ENCODE measurements at places on chromosomes 6 and 20.

DNA sequence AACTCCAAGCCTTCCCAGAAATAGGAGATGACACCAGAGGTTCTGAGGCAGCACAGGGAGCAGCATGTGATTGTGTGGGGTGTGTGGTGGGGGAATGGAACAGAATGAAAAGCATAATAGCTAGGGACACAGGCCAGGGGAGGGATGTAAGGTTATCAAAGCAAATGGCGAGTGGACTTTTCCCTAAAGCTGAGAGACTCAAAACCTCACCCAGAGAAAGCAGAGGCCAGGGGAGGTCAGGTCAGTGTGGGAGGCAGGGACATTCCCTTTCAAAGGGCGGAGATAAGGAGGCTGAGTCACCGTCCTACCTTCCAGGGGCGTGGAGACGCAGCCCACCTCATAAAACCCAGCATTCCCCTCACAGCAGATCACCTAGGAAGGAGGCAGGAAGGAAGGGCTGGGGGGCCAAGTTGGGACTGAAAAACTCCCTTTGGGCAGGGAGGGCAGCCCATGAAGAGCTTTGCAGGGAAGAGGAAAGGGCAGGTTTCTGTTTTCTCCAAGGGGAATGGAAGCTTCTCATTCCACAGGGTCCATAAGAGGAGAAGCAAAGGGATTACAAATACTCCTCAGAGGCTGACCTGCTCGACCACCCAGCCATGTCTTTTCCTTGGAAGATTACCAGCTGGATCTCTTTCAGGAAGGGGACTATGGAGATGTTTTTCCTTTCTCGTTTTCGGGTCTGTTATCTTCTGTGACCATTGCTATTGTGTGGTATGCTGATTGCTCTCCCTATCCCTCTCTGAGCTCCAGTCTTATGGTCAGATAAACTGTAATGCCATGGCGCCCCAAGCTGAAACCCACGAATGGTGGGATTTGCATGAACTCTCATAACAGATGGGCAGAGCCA lies 9.6 kb upstream of the LY6G5C start:
- DNase-seq = no peak

DNA sequence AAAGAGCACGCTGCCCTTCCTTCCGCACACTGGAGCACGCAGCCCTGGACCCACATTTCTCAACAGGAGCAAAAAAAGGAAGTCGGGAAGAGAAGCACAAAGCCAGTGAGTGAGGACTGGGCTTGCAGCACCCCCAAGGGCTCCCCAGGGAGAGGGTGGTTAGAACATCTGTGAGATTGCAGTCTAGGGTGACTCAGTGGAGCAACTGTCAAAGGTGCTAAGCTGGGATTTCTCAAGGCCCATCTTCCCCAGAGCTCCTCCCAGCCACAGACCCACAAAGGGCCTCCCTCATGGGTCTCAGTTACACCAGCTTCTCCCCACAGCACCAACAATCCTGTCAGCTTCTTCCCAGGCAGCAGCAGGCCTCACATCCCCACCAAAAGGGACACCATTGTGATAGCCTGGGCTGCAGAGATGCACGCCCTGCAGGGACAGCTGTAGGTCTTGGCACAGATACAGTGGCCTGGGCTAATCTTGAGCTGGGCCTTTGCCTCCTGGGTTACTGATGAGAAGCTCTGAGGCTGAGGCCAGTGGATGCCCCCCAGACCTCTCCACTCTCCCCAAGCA lies 39.6 kb upstream of the CD93 start:
- DNase-seq = no peak

GRCh38 chr6:91704531-91704930 lies 1117.7 kb upstream of the MAP3K7 start:
- no peak for DNase-seq

GRCh38 chr6:50087231-50087954 lies 37.7 kb upstream of the DEFB112 start:
- no peak for DNase-seq

DNA sequence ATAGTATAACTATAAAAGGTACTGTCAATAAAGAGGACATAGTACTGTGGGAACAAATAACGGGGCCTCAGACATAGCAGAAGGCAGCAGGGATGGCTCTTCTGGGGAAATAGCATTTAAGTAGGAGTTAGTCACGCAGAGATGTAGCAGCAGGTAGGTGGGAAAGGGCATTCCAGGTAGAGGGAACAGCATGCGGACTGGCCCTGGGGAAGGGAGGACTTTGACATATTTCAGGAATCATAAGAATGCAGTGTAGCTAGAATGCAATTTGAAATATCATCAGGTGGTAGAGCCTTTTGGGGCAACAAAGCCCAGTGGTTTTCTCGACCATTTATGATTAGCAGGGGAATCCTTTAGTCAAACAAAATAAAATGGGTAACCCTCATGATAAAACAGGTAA lies 191.1 kb downstream of the SLC24A3 start:
- no peak for DNase-seq

GRCh38 chr6:33836806-33837469 lies 33.1 kb upstream of the MLN start:
- DNase-seq = no peak

- DNase-seq = no peak
Measured at GRCh38 chr6:30759575-30760239, 15.4 kb upstream of the IER3 start.

DNA sequence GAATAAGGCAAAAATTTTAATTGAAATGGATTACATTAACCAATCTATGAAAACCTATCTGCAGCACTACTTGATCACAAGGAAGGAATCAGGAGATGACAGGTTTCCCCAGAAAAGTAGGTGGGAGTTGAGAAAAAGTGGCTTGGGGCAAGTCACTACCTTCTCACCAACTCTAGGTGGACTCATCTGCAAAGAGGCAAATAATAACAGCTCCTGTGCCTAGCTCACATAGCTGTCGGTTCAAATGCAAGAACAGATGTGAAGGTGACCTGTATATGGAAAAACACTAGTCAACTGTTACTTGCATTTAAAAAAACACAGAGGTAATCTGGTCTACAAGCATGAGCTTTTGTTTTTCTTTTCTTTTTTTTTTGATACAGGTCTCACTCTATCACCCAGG lies 67.2 kb downstream of the POPDC3 start:
- DNase-seq = no peak

DNA sequence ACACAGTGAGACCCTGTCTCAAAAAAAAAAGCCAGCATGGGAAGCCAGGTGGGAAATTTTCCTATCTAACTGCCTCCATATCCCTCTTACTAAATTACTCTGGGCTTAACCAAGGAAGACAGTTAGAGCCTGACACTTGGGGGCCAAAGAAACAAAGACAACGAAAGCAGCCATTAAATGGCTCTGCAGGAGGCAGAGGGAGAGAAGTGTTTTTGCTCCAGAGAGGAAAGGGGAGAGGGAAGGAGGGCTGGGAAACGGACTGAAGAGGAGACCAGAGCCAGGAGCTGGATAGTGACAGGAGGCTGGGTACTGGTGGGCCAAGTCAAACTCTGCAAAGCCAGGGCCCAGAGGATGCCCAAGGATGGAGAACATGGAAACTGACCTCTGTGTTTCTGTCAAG lies 10.7 kb upstream of the TGIF2 start:
- DNase-seq = no peak

DNA sequence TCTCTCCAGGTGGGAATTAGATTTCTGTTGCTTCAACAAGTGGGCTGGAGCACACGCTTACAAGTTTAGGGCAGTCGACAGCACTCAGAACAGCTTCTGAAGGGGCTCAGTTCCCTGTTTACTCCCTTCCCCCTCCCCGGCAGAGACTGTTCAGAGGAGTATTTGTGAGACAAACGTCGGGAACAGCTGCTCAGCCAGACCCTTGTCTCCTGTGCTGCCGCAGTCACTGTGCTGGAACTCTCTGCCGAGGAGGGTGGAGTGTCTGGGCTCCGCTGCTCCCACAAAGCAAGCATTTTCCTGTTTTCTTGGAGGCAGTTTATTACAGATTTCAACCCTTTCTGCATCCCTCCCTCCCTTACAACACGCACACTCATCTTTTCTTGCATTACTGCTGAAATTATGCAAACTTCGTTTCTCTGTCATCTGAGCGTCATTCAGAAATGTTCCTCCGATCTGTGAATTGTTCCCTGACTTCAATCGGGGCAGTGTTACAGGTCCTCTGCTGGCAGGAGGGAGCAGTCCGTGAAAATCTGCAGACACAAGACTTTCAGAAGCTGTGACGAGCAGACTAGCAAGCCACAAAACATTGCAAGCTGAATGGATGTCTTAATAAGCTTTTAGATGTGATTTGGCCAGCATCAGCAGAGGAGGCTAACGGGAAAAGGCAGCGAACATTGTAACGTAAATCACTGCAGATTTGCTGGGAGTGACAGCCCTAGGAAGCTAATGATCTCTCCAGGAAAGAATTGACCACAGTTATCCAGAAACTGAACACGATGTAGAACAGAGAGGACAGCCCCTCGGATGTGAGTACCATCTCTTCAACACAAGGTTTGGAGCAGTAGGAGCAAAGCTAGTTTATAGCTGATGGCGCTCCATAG lies 76.2 kb downstream of the LYRM2 start:
- DNase-seq = no peak

DNA sequence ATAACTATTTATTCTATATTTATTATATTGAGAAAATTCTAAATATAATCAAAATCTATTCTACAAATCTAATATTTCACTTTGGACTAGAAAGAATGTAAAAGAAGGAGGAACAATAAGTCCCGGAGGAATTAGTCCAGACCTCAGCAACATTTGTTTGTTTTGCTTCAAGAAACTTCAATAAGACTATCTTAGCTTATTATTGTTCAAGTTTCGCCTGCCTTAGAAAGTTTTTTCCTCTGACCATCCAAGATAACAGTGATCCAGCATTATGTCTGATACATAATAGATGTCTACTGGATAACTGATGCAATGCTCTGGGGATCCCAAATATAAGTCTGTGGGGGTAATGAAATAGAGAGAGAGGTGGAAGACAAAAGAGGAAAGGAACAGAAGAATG lies 28.7 kb upstream of the NT5E start:
- DNase-seq = no peak

DNA sequence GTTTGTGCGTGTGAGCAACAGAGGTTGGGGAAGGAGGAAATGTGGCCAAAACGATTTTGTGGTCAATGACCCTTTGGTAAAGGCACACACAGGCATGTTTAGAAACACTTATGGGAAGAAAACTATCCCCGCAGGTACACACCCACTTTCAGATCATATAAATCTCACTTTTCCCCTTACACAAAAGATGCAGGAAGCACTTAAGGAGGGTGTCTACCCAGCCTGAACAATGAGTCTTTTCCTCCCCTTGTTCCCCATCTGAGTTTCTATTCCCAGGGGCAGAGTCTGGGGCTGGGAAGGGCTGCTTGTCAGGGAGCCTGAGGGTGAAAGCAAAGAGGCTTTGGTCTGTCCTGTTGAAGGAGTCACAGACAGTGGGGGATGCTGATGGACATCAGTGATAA lies 193.2 kb upstream of the SALL4 start:
- DNase-seq = no peak

DNA sequence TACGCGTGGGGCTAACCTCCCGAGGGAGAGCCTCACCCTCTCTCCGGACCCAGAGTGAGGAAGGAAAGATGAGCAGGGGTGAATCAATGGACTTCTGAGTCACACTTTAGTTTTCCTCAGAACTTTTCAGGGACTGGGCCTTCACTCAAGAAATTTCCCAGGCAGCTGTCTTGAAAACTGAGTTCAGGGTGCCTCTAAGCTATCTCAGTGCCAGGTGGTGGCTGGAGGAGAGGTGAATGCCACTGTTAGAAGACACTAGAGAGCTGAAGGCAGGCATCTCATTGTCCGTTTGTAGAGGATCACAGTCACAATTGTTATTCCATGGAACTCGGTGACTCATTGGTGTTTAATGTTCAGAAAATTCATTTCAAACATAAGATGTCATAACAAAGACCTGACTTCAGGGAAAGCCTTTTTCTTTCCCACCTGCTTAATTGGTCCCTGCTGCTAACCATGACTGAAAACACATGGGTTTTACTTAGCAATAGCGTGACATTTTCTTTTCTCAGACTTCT lies 5.3 kb upstream of the SERPINB6 start:
- no peak for DNase-seq

DNA sequence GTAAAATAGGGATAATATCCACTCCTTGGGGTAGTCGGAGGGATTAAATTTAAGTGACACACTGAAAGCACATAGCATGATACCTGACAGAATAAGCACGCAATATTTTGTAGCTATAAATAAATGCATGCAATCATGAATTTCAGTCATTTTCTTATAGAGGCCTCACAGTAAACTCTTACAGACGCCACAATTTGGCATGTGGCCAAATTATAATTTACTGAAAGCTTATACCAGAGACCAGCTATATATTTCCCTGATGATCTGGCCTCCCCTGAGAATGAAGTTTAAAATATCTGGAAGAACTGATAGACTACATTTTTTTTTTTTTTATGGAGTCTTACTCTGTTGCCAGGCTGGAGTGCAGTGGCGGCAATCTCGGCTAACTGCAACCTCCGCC lies 40.9 kb downstream of the QRSL1 start:
- DNase-seq = no peak

DNA sequence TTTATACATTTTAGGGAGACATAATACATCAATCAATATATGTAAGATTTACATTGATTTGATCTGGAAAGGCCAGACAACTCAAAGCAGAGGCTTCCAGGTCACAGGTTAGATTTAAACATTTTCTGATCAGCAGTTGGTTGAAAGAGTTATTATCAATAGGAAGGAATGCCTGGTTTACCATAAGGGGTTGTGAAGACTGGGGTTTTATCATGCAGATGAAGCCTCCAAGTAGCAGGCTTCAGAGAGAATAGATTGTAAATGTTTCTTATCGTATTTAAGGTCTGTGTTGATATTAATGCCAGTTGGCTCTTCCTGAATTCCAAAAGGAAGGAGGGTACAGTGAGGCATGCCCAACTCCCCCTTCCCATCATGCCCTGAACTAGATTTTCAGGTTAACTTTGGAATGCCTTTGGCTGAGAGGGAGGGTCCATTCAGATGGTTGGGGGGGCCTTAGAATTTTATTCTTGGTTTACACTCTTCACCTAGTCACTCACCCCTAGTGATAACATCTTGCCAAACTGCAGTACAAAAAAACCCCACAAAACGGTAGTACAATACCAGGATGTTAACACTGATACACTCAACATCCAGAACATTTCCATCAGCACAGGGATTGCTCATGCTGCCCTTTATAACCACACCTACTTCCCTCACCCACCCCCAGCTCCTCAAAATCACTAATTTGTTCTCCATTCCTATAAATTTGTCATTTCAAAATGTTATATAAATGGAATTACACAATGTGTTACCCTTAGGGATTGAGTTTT lies 259.6 kb upstream of the PLN start:
- DNase-seq = no peak

GRCh38 chr6:41074692-41075436 lies 2.1 kb downstream of the NFYA start:
- DNase-seq = no peak

- DNase-seq = no peak
Measured at GRCh38 chr6:123393331-123393730, 243.4 kb downstream of the TRDN start.

DNA sequence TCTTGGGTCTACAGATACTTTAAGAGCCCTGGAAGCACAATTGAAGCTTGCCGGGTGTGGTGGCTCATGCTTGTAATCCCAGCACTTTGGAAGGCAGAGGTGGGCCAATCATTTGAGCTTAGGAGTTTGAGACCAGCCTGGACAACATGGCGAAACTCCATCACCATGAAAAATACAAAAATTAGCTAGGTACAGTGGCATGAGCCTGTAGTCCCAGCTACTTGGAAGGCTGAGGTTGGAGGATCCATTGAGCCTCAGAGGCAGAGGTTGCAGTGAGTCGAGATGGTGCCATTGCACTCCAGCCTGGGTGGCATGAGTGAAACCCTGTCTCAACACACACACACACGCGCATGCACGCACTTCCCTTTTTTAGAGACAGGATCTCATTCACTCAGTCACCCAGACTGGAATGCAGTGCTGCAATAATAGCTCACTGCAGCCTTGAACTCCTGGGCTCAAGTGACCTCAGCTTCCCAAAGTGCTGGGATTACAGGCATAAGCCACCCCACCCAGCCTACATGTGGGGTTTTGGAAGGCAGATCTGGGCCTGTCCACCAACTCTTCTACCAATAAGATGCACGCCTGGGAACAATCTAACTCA lies 182.5 kb upstream of the JARID2 start:
- no peak for DNase-seq

Data from activated CD8-positive, alpha-beta memory T cell treated with anti-CD3 and anti-CD28 coated beads, Interleukin-2, amount 50 U/mL, for 4 hours (primary cell).